OCI-M1 (cell line): ENCODE measurements at places on chromosomes 7 and 10.

DNA sequence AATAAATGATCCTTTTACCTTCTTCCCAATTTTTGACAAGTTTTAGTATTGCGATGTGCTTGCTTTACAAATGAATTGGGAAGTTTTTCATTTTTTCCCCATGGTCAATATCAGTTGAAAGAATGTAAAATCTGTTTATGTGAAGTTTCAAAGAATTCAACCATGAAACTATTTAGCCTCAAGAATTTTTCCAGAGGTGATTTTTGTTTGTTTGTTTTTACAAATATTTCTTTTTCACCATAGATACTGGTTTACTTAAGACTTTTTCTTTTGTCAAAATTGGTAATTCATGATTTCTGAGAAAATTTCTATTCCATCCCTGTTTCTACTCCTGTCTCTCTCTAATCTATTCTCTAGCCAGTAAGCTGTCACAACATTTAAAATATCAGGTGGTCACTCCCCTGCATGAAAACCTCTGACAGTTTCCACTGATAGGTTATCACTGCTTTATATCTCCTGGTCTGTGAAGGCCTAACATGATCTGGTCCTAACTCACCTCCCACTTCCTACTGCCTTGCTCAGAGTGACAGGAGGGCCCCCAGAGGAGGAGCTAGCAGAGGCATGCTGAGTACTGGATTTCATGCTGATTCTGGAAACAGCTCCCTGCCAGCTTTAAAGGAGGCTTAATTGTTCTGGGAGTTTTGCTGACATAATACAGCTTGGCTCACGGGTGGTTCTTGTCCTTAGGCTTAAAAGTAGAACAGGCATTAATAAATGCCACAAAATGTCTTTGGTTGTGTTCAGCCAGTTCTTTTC lies 7.6 kb upstream of the ARMS2 start:
- DNase-seq: no peak

- no peak for DNase-seq
Measured at GRCh38 chr7:40889539-40889938, 754.7 kb downstream of the SUGCT start.

GRCh38 chr7:94368371-94368791 lies 26.3 kb upstream of the COL1A2 start:
- DNase-seq: peak; percentile 80

DNA sequence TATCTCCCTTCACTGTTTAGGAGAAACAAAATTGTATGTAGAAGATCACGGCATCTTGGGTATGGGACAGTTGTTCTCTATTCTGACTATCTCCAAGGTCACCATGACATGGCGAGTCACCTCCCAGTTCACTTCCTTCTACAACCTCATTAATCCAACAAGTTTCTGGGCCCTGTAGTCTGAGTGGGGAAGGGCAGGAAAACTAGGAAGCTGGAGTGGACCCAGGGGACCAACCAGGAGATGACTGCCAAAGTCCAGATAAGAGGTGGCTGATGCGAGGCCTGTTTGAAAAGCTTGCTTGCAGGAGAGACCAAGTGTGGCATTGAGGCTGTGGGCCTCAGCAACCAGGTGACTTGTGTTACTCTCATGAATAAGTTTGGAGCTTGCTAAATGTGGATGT lies 584.9 kb downstream of the TNS3 start:
- DNase-seq: no peak

DNA sequence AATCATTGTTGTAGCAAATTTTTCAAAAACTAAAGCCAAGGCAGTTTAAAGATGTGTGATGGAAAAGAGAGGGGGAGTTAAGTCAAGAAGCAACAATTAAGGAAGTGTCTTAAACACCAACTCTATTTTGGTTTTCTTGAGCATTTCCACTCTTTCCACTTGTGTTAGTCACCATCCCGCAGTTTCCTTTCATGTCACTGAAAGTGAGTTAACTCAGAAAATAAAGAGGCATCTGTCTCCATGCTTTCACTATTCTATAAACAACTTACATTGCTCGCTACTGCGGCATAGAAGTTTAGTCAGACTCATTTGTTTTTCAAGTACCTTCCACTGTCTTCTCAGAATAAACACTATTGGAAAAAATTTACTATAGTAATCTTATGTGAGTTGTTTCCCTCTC lies 284.9 kb upstream of the SEMA3D start:
- peak; percentile 80 for DNase-seq
